ENCODE measurements at places on chromosomes 13 and 19.

- DNase-seq: no peak
- H3K4me1 ChIP-seq: no peaks in the 10 kb centered on the region
- no peak overlapping the region for H3K4me3 ChIP-seq
- H3K27ac ChIP-seq: no peak overlapping the region
Observed at GRCh38 chr13:97423300-97424045, 10.5 kb upstream of the RAP2A start.

DNA sequence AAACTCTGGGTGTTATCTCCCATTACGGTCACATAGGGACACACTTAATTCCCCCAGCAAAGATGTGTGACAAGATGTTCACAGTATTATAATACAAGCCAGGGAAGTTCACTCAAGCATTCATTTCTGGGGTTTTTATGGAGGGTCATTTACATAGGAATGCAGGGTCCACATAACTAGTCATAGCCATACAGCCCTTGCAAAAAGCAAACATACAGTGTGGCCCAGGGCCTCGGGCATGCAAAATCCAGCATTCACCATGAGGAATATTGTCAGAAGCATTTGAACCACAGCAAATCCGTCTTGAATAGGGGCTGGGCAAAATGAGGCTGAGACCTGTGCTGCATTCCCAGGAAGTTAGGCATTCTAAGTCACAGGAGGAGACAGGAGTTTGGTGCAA lies 13.0 kb upstream of the ZNF460 start:
- H3K36me3 ChIP-seq: peaks cover 36% of the 10 kb centered on the region
- DNase-seq: no peak
- H3K4me1 ChIP-seq: peaks cover 5% of the 10 kb centered on the region
- no peak overlapping the region for H3K27ac ChIP-seq
- no peaks in the 10 kb centered on the region for H3K27me3 ChIP-seq

GRCh38 chr13:57925751-57926150 lies 294.2 kb downstream of the PCDH17 start:
- no peaks in the 10 kb centered on the region for H3K36me3 ChIP-seq
- H3K27ac ChIP-seq: no peak overlapping the region
- H3K27me3 ChIP-seq: no peaks in the 10 kb centered on the region
- H3K4me1 ChIP-seq: no peaks in the 10 kb centered on the region

- H3K4me3 ChIP-seq: peak overlapping the region; percentile 67
- H3K27me3 ChIP-seq: no peaks in the 10 kb centered on the region
- DNase-seq: peak; percentile 66
- H3K4me1 ChIP-seq: peaks cover 15% of the 10 kb centered on the region
Observed at GRCh38 chr19:9406798-9407352, 28.5 kb downstream of the ZNF266 start.

- H3K4me1 ChIP-seq: no peaks in the 10 kb centered on the region
- no peak for DNase-seq
- peaks cover 6% of the 10 kb centered on the region for H3K27me3 ChIP-seq
- H3K36me3 ChIP-seq: no peaks in the 10 kb centered on the region
- no peak overlapping the region for H3K27ac ChIP-seq
- H3K4me3 ChIP-seq: no peak overlapping the region
Observed at GRCh38 chr13:43339805-43340550, 316.6 kb downstream of the DNAJC15 start.

DNA sequence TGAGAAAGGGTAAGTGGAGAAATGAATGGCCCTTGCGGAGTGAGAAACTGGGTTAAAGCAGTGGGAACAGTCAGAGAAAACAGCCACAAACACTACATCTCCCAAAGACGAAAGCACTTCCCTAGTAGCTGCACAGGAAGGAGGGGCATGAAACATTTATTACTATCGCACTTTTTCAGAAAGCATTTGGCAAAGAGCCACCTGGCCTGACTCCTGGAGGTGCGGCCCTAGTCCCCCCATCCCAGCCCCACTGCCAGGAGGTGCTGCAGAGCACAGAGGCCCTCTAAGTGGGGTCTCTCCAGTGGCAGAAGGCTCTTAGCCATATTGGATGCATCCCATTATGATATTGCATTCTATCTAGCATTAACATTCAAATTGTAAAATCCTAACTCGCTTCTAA lies 55.8 kb downstream of the MTMR6 start:
- no peak for DNase-seq
- no peaks in the 10 kb centered on the region for H3K4me1 ChIP-seq
- no peak overlapping the region for H3K4me3 ChIP-seq
- H3K27me3 ChIP-seq: peaks cover 13% of the 10 kb centered on the region
- H3K36me3 ChIP-seq: no peaks in the 10 kb centered on the region

DNA sequence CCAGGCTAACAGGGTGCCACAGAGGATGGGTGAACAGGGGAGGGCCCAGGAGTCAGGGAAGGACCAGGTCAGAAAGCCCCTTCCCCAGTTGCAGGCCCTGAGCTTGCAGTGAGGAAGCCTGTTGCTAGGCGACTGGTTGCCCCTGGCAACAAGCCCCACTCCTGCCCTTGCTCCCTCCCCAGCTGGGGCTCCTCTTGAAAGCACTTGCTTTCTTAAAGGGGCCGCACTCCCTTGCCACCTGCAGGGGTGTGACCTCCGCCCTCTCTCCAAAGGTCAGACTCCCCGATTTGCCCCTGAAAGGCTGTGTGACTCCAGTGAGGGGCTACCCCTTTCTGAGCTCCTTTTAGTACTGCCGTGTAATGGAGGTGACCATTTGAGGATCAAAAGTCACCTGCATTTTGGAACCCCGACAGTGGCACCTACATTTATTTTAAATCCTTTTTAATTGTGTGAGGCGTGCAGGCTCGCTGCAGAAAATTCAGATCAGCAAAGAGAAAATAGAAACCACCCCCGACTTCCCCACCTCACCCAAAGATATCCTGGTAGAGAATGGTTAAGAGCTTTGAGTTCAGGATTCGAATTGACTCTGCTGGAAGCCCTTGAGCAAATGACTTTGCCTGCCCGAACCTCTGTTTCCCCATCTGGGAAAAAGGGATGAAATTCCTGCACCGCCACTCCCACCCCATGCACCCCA lies 4.8 kb downstream of the FCHO1 start:
- no peaks in the 10 kb centered on the region for H3K27me3 ChIP-seq
- H3K4me1 ChIP-seq: peaks cover 47% of the 10 kb centered on the region
- H3K27ac ChIP-seq: peak overlapping the region; percentile 51
- DNase-seq: peak; percentile 68
- no peak overlapping the region for H3K4me3 ChIP-seq

DNA sequence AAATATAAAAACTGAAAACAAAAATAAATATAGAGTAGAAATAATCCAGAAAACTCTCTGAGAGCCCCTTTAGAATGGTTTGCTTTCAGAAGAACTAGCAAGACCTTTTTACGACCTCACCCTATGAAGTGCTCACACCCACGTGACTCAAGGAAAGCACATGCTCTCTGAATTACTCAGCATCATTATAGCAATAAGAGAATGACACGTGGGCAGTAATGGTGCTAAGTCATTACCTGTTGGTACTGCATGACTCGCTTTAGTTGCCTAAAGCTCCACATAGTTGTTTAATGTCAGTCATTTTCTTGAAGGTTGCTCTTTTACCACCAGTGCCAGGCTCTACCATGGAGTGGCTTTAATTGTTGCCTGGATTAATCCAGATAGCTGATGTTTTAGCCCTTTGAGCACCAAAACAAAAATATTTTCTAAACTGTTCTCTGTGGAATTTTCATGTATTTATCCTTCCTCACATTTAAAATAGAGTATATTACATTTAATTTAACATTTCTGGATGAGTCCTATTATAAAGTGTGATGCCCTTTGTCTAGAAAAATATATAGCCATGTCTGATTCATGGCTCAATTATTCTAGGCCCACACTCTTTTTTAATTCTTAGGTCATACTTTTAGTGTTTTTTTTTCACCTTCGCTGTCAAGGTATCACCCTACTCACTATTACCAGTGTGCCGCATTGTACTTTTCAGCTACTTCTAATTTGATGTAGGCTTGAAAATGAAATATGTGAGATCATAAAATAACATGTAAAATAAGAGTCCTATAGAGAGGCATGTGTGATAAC lies 56.8 kb downstream of the THSD1 start:
- H3K27me3 ChIP-seq: peaks cover 16% of the 10 kb centered on the region
- H3K36me3 ChIP-seq: no peaks in the 10 kb centered on the region
- no peak overlapping the region for H3K27ac ChIP-seq
- DNase-seq: peak; percentile 39
- peaks cover 2% of the 10 kb centered on the region for H3K4me1 ChIP-seq

GRCh38 chr13:73665261-73665660 lies 468.9 kb downstream of the KLF12 start:
- H3K4me1 ChIP-seq: peaks cover 4% of the 10 kb centered on the region
- no peaks in the 10 kb centered on the region for H3K27me3 ChIP-seq
- H3K36me3 ChIP-seq: no peaks in the 10 kb centered on the region

GRCh38 chr19:46537136-46538097 lies 41.8 kb upstream of the PNMA8B start:
- peak; percentile 74 for DNase-seq
- H3K4me3 ChIP-seq: no peak overlapping the region
- H3K27me3 ChIP-seq: no peaks in the 10 kb centered on the region
- peaks cover 4% of the 10 kb centered on the region for H3K4me1 ChIP-seq
- H3K27ac ChIP-seq: no peak overlapping the region

DNA sequence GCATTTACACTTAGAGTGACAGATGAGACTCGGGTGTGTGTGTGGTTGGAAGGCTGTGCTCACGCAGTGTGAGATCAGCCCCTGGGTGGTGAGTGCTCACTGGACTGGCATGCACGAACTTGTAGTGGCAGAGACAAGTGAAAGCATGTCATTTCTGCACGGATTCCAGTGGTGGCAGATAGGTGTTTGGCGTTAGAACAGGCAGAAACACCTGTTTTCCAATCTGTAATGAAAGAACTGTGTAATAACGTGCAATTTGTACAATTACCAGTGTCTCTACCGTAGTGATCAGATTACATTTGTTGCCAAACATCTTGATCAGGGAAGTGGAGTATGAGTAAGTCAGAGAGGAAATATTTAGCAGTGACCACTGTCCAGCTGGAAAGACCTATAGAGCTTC lies 8.2 kb downstream of the LAMP1 start:
- peaks cover 6% of the 10 kb centered on the region for H3K36me3 ChIP-seq
- H3K27ac ChIP-seq: no peak overlapping the region
- H3K4me3 ChIP-seq: no peak overlapping the region
- H3K4me1 ChIP-seq: peaks cover 9% of the 10 kb centered on the region
- no peak for DNase-seq
- H3K27me3 ChIP-seq: no peaks in the 10 kb centered on the region

DNA sequence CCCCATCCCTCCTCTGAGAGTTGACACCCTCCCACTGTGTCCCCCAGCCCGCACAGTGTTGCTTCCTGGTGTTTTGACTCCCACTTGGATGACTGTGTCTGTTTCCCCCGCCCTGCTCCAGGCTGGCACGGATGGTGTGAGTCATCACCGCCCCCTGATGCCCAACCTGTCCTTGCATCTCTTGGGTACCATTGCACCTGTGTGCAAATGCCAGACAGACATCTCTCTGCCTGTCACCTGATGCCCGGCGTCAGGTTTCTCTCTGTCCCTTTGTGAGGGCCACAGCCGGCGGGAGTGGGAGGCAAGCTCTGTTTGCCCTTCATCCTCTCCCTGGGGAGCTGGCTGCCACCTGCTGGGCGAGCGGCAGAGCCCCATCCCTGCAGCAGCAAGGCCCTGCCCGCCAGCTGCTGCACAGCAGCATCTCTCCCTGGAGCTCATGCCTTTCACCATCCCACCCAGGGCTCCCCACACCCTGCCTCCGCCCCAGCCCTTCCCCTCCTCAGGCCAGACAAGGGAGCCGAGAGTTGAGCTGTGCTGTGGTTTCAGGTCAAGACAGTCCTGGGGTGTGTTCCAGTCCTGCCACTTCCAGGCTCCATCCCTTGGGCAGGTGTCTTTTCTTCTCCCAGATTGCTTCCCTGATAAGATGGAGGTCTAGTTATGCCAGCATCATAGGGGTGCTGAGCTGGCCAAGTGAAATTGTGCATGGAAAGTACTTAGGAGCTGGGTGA lies 29.7 kb downstream of the NKPD1 start:
- no peaks in the 10 kb centered on the region for H3K27me3 ChIP-seq
- no peaks in the 10 kb centered on the region for H3K36me3 ChIP-seq
- peaks cover 6% of the 10 kb centered on the region for H3K4me1 ChIP-seq
- DNase-seq: peak; percentile 29
- H3K27ac ChIP-seq: no peak overlapping the region

- no peaks in the 10 kb centered on the region for H3K27me3 ChIP-seq
- peaks cover 32% of the 10 kb centered on the region for H3K4me1 ChIP-seq
- no peak for DNase-seq
- H3K4me3 ChIP-seq: no peak overlapping the region
- no peak overlapping the region for H3K27ac ChIP-seq
Observed at GRCh38 chr19:19028526-19028925, 4.8 kb downstream of the SUGP2 start.

DNA sequence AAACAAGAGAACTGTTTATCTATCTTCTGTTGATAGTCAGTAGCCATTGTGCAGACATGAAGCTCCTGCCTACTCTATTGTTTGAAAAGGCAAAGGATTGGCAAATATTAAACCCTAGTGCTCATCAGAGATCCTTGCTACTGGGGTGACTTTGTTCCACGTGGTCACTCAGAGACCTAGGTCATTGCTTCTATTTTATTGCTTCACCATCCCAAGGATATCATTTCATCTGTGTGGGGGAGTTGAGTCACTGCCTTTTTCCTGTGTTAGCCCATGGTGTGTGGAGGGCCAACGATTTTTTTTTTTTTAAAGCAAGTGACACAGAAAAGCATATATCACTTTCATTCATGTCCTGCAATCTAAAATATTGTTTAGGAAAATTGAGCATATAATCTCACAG lies 254.1 kb upstream of the RXFP2 start:
- no peak for DNase-seq
- no peaks in the 10 kb centered on the region for H3K36me3 ChIP-seq
- H3K4me3 ChIP-seq: no peak overlapping the region
- H3K27me3 ChIP-seq: peaks cover 2% of the 10 kb centered on the region
- no peaks in the 10 kb centered on the region for H3K4me1 ChIP-seq
- H3K27ac ChIP-seq: no peak overlapping the region

DNA sequence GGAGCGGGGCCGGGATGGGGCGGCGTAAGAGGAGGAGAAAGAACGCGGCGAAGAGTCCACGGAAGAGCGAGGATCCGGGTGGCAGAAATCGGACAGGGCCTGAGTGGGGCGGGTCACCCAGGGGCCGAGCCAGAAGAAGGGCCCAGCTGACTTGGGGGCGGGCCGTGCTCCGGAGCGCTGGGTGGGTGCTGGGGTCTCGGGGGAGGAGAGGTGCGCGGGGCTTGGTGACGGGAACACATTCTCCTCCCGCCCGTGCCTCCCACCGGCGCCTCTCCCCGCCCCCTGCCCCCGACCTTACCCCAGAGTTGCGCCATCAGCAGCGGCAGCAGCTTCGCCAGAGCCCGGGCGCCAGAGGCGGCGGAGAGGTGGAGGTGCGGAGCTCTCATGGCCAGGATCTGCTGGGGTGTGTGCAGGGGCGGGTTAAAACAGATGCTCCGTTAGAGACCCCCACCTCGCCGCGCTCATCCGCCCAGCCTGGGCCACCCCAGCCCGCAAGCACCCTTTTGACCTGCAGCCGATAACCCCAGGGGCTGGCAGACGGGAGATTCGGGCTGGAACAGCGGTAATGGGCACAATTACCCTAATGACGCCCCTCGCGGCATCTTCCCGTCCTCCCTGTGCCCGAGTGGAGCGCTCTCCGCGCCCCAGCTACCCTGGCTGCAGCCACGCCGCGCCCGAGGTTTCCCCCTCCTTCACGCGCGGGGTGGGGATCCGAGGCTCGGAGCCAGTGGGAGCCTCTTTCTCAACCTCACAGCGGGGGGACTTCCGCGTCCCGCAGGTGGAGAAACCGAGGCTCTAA lies 565 bp downstream of the KLK10 start:
- no peak for DNase-seq
- peaks cover 13% of the 10 kb centered on the region for H3K4me1 ChIP-seq
- H3K27ac ChIP-seq: no peak overlapping the region
- no peak overlapping the region for H3K4me3 ChIP-seq

- H3K4me1 ChIP-seq: no peaks in the 10 kb centered on the region
- H3K4me3 ChIP-seq: no peak overlapping the region
- H3K36me3 ChIP-seq: peaks cover 11% of the 10 kb centered on the region
Observed at GRCh38 chr13:60538566-60538965, 141.5 kb downstream of the TDRD3 start.

Measured in activated CD4-positive, alpha-beta memory T cell treated with anti-CD3 and anti-CD28 coated beads for 36 hours (primary cell).